Head of caudate nucleus (tissue), 42 donors: ENCODE measurements at places on chromosomes 3 and 15.

DNA sequence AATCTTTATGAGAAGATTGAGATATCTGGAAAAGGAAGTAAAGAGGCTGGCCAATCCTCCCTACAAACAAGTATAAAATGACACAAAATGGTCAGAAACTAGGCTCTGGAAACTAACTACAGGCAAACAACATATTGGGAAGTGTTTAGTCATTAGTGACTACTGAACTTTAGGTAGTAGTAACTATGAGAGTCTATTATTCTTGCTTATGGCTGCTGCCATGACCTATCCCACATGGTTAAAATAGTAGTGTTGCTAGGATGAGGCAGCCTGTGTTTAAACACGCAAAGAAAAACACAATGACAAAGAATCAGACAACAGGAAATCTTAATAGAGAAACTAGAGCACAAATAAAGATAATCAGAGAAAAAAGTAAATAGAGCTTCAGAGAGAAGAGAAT is 67.9 kb downstream of the RFX7 start:
- DNase-seq = no peak

DNA sequence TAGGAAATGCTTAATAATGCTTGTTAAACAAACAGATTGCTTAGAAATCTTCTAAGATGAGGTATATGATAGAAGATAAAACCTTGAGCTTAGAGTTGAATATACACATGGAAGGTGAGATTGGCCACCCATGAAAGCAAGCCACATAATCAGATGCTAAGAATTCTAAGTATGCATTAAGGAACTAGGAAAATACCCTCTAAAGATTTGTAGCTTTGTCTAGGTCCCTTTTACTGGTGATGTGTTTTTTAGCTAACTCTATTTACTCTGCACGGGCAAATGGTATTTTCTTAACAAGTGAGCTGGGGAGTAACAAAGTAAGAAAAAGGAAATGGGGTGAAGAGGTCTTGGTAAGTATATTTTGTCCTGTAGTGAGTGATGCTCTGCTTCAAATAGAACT is 310.3 kb downstream of the OXSM start:
- no peak for DNase-seq

DNA sequence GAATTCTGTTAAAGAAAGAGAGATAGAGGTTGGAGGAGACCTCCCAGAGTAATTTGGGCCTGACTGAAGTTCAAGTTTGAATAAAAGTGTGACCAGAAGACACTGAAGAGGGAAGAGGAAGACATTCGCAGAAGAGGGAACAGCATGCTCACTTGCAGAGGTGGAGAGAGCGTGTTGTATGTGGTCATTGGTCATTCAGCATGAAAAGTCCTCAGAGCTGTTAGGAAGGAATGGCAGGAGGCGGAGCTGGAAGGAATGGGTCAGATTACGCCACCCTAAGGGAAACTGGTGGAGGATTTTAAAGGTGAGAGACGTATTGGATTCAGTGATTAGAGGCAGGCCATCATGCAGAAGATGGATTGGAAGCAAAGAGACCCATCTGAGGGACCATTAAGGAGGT is 41.6 kb downstream of the IQCH start:
- no peak for DNase-seq

DNA sequence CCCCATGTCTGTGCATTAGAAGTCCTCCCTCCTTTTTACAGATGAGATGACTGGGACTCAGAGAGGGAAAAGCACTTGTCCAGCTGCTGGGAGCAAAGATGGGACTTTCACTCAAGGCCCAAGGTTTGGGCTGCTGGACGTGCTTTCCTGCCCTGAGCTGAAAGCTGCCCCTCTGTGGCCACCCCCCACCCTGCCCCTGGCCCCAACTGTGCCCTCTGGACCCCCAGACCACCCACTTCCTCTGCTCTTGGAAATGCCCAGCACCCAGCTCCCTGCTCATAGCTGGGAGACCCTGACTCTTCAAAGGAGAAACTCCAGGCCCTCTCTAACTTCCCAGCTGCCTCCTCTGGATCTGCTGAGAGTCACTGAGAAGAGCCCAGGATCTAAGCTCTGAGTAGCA is 20.7 kb downstream of the GRIP2 start:
- no peak for DNase-seq

GRCh38 chr3:42680271-42680670 is 5.1 kb upstream of the KLHL40 start:
- no peak for DNase-seq

- DNase-seq = no peak
Measured at GRCh38 chr3:159857840-159858239, 130.8 kb upstream of the IL12A start.

GRCh38 chr15:101458908-101459578 is 30.5 kb downstream of the PCSK6 start:
- no peak for DNase-seq

GRCh38 chr3:54538346-54538745 is 389.5 kb downstream of the LRTM1 start:
- DNase-seq = no peak

GRCh38 chr15:78175330-78175729 is 26.2 kb downstream of the IDH3A start:
- DNase-seq = no peak

DNA sequence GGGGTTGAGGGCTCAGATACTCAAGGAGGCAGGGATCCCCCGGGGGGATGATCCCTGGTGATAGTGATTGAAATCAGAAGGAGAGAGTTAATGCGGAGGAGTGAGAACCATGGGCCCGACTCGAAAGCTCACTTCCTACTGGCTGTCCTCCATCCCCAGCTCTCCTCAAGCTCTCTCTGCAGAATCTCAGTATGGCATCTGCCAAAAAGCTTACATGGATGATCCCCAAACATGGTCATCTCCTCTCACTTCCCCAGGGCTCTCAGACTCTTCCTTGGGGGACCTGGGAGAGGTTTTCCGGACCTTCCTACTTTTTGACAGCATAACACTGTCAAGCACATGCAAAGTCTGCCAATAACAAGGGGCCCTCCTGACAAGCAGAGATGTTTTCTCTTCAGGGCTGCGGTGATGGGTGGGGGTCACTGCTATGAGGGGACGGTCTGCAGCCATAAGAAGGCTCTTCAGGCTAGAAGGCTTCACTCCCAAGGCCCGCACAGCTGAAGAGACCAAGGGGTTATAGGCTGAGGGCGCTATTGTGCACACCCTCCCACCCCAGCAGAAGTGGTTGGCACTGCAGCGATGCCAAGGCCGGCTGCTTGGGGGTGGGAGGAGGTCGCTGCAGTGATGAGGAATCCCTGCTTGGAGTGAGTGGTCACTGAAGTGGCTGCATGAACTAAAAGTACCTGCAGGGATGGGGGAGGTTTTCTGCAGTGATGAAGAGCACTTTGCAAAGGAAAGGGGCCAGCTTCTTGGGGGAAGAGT is 828 bp upstream of the VWA5B2 start:
- DNase-seq = no peak

- DNase-seq = no peak
Measured at GRCh38 chr3:53069422-53070068, 23.7 kb upstream of the SFMBT1 start.

DNA sequence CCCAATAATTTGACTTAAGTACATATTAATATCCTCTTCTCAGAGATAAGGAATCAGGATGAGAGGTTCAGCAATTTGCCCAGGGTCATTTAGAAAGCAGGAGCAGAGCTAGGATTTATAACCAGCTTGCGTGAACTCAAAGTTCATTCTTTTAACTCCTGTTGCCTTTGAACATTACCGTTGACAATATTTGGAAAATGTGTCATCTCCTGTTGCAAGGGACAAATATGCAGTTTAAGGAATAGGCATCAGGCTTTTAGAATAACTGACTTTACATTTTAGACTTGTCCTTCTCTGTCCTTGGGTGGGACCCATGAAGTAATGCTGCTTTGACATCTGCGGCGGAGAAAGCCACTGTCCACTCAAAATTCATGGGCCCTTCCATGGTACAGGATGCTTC is 252.2 kb upstream of the RGMA start:
- no peak for DNase-seq

DNA sequence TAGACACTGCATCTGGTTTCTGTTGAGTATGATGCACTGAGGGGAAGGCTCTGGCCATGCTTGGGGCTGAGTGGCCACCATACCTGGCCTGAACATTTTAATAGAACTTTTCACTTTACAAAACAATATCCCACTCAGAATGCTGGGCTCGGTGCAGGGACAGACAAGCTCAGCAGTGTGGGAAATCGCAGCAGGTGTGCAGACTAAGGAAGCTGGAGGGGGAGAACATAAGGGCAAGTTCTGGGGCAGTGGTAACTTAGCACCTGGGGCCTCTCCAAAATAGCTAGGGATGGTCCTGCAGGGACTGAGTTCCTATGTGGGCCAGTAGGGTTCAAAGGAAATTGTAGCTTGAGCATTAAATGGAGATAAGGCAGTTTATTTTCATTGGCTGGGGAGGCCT is 90.9 kb upstream of the RNU6-1 start:
- DNase-seq = no peak

GRCh38 chr15:79724312-79724711 is 172.5 kb downstream of the MTHFS start:
- DNase-seq = no peak

GRCh38 chr15:52414936-52415335 is 113.7 kb downstream of the MYO5A start:
- no peak for DNase-seq

DNA sequence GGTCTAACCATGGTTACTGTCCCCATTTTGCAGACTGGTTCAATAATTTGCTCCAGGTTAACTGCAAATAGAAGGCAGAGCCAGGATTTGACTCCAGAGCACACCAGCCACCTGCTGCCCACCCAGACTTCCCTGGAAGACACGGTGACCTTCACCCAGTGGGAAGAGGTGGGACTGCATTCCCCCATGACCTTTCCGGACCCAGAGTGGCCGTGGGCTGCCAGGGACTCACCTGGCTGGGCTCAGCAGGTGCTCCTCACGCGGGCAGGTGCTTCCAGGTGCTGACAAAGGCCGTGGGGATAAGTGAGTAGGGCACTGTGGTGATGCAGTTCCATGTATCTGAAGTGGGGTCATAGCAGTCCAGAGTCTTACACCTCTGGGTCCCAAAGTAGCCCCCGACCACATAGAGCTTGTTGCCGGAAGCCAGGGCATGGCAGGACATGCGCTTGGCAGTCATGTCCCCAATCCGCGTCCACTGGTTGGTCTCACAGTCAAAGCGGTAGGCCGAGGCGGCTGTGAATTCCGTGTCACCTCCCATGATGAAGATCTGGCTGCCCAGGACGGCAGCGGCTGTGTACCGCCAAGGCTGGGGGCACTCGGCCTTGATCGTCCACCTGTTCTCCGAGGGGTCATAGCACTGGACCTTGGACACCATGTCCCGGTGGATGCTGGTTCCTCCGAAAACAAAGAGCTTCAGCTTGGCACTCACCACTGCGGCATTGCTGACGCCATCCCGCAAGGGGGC is 26.8 kb downstream of the KLHL25 start:
- no peak for DNase-seq

DNA sequence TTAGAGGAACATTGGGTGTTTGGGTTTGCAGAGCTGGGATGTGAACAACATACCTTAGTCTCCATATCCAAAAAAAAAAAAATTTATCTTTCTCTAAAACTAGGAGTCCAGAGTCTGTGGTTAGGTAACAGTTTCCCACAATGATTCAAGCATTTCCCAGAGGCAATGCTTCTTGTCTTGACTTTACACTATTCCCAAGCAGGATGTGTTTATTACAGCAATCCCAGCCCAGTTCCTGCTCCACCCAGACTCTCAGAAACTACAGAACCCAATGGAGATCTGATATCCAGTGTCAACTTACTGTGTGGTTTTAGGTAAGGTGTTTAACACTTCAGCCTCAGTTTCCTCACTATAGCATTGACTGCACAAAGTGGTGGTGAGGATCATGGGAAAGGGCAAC is 2.3 kb upstream of the C3orf62 start:
- no peak for DNase-seq
